Cortex of kidney (tissue), 1 donor: ENCODE measurements at places on chromosomes 1 and 21.

- no peak for DNase-seq
Measured at GRCh38 chr1:194052514-194053338, 866.3 kb upstream of the B3GALT2 start.

DNA sequence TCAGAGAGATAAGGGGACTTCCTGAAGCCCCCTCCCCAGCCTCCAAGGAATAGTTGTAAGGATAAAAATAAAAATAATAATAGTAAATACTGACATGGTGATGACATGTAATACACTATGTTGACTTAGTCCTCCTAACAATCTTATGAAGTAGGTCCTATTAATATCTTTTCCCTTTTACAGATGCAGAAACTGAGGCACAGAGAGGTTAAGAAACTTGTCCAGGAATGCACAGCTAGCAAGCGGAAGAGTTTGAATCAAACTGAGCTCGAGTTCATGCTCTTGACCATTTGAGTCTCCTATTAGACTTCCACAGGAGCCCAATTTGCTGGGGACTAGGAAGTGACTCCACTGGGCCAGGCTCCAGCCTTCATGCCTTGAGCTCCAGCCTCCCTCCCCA is 194.8 kb downstream of the GRIK3 start:
- DNase-seq: no peak

- DNase-seq: no peak
Measured at GRCh38 chr1:42674214-42674613, 8.0 kb upstream of the YBX1 start.

- no peak for DNase-seq
Measured at GRCh38 chr1:201021630-201022492, 1.7 kb downstream of the KIF21B start.

- DNase-seq: no peak
Measured at GRCh38 chr21:14483296-14483695, 62.8 kb downstream of the SAMSN1 start.

GRCh38 chr1:86318436-86318835 is 77.7 kb downstream of the ODF2L start:
- DNase-seq: no peak
